ENCODE measurements at places on chromosomes 3 and 15.

DNA sequence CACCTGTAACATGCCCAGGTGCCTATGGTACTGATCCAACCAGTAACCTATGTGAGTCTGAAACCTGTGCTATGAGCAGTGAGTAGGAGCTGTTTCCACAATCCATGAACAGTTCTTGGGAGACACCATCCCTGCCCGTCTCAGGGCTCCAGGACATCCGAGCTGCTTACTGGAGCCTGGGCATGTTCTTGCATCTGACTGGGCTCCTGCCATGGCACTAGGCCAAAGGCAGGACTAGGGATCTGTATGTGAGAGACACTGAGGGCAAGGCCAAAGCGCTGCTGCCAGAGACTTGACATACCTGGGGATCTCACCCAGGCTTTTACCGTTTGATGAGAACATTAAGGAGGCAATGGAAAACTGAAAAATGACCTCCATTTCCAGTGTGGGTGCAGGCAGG, 59.8 kb downstream of the WDR76 start:
- DNase-seq, result no peak

GRCh38 chr15:58232281-58233065, 94.3 kb downstream of the AQP9 start:
- DNase-seq, result no peak

GRCh38 chr3:71784201-71784913, 591 bp downstream of the PROK2 start:
- no peak for DNase-seq

GRCh38 chr3:117519776-117520175, 810.2 kb downstream of the TUSC7 start:
- DNase-seq, result no peak

- DNase-seq, result no peak
Observed at GRCh38 chr3:94024385-94024784, 4.0 kb downstream of the STX19 start.

DNA sequence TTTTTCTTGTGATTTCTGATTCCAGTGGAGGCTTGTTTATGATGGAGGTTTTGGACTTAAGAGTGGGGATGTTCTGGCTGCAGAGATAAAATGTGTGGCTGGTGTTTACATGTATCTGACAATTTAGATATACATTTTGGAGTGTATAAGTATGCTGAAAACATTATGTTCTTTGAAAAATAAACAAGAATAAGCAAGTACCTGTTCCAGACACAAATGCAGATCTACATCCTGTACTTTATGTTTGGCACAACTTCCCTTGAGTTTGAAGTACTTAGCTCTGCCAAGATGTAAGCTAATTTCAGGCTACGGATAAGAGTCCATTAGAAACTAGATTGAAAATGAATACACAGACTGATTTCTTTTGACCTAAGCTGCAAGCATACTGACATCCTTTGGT, 277.2 kb downstream of the CHST2 start:
- no peak for DNase-seq

GRCh38 chr3:146449613-146450012, 19.7 kb downstream of the PLSCR2 start:
- DNase-seq, result no peak

All from Ammon's horn (tissue), 1 donor.